GM03348 (cell line): ENCODE measurements at places on chromosomes 7 and 10.
A peak's percentile ranks its signal among the peaks of the same experiment; 100 is the strongest.

DNA sequence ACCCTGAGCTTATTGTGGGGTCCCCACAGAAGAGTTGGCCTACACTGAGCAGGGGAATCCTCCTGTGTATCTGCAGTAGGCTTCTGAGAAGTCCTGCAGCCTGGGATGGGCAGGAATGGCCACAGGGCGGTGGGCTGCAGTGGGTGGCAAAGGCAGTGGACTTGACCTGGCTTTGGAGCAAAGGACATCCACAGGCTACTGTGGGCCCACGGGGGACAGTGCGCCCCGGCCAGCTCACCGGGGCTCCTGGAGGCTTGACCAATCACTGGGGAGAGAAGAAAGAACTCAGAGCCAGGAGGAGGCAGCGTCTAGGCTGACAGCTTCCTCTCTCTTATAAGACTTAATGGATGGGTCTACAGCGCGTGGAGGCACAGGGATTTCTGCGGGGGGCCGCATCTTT, 488.8 kb upstream of the MGMT start:
- DNase-seq: no peak

DNA sequence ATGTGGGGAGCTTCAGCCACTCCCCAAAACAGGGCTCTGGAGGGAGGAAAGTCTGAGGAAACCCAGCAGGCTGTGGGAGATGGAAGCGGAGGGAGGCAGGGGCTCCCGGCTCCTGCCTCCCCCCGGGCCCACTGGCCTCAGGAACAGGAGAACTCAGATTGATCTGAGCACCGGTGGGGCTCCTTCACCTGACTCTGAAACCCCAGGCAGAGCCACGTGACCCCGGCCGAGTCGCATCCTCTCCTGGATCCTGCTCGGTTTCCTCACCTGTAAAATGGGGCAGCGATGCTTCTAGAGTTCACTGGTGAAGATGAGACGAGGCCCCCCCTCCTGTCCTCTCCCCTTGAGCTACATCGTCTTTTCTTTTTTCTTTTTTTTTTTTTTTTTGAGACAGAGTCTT, 33.6 kb downstream of the TCERG1L start:
- no peak for DNase-seq

DNA sequence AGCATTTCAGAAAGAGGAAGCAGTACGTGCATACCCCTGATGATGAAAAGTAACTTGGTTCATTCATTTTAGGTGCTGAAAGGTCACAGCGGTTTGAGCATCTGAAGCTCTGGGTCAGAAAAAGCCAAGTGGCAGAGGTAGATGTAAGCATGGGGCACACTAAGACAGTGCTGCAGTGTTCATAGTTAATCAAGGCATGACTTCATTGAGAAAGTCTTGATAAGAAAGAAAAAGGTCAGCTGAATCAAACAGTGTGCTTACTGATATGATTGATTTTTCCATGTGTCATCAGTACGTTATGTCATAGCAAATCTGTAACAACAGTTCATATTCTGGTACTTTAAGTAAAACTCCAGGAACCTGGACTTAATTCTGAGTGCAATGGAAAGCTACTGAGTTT, 107.7 kb upstream of the PCLO start:
- no peak for DNase-seq

DNA sequence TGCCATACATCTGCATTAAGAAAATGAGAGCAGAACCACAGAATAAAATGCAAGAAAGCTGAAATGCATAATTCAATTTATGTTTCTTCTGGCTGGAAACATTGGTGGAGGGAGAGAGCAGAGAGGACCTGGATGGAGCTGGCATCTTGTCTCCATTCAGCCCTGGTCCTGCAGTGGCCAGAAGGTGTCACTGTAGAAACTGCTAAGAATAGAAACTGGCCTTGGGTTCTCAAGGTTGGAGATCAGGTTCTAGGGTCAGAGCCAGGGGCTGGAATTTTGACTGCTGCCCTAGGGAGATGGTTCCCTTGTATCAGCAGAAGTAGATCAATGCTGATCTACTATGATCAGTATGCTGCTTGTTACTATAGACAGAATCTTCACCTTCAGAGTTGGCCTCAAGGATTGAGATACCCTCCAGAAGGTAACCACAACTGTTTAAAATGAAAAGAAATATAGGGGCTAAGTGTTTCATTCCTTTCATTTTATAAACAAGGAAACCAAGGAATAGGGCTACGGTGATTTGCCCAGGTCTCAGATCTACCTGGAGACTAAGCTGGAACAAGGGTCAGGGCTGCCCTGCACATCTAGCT, 13.1 kb downstream of the TAS2R41 start:
- DNase-seq: peak; percentile 31

DNA sequence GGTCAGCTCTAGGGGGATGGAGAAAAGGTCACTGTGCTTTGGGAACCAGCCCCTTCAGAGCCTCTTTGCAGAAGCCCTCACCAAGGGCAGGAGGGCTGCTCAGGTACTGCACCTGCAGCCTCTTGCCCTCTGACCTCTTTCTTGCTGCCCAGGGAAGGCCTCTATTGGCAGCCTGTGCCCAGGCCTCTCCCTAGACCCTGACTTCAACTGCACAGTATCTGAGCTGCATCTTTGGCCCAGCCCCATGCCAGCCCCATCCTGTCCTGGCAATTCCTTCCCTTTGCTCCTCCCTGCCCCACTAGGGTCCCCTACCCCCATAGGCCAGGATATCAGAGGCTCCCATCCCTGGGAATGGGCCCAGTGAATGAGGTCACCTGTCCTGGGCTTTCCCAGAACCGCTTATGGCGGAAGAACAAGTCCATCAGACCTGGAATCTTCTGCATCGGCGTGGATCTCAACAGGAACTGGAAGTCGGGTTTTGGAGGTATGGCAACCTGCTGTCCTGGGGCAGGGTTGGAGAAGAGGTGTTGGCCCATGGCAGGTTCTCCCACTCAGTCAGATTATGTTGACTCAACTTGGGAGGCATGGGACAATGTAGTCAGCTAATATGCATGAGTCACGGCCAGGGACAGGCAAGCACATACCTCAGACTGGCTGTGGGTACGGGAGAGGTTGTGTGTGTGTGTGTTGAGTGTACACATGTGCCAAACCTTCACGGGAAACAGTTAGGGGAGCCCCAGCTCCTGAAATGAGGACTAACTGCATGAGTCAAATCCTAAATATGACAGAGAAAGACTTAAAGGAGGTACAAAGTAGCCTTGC, 17.1 kb upstream of the CPA1 start:
- peak; percentile 79 for DNase-seq

- no peak for DNase-seq
These were observed 22.6 kb upstream of the PSMG3 start for GRCh38 chr7:1592299-1592871.

DNA sequence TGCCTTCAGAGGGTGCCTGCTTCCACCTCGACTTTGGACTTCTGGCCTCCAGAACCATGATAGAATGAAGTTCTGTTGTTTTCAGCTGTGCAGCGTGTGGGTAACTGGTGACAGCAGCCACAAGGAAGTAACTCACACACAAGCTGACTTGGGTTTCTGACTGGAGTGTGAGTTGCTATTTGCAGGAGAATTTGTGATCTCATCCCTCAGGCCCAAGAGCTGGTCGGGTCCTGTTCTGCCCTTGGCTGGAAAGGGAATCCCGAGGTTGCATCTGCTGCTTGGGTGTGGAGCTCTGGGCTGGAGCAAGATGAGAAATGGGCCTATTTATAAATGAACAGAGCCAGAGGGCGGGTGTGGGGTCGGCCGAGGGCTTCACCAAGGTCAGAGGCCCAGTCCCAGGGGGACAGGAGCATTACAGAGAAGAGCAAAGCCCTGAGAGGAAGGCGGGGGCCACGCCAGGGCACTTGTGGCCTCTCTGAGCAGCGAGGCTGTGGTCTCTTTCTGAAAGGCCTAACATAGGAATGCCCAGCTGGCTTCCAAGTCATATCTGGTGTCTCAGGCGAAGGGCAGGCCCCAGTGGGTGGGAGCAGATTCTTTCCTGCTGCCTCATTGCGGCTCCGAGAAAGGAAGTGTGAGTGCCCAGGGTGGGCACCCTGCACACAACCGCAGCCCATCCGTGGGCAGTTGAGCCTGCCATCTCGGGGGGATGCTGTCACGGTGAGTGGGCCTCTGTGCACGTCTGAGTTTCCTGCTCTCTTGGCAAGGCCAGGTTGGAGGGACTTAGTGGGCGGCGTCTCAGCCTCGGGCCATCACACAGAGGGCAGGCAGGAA, 26.5 kb upstream of the C10orf71 start:
- DNase-seq: peak; percentile 62

- DNase-seq: peak; percentile 2
These were observed 55.3 kb downstream of the CSGALNACT2 start for GRCh38 chr10:43193496-43194080.

DNA sequence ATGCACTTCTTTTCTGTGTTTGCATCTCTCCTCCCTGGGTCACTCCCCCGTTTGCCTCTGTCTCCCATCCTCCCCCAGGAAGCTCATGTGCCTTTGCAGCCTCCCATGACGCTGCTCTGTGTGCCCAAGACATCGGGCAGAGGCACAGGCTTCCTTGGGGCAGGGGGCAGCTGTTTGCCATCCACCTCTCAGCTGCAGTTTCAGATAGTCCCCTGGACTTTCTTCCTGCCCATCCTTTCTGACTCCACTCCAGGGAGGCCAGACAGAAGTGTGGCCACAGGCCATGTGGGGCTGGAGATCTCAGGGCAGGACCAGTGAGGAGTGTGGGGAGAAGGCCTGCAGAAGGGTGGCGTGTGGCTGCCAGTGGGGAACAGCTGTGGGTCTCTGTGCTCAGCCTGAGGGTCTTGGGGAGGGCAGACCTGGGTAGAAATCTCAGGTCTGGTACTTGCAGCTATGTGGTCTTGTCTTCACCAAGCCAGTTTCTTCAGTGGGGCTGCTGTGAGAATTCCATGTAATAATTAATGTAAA, 10.6 kb upstream of the SAMD8 start:
- DNase-seq: no peak

GRCh38 chr10:128024426-128024825, 101.8 kb downstream of the MKI67 start:
- no peak for DNase-seq

GRCh38 chr10:76037531-76038155, 606.2 kb downstream of the LRMDA start:
- DNase-seq: no peak

GRCh38 chr10:104037261-104037951, 48.3 kb downstream of the COL17A1 start:
- DNase-seq: peak; percentile 2

- DNase-seq: no peak
These were observed 61.9 kb upstream of the OPN4 start for GRCh38 chr10:86592413-86592812.

GRCh38 chr10:102501201-102502028, 1.1 kb downstream of the ACTR1A start:
- DNase-seq: no peak

DNA sequence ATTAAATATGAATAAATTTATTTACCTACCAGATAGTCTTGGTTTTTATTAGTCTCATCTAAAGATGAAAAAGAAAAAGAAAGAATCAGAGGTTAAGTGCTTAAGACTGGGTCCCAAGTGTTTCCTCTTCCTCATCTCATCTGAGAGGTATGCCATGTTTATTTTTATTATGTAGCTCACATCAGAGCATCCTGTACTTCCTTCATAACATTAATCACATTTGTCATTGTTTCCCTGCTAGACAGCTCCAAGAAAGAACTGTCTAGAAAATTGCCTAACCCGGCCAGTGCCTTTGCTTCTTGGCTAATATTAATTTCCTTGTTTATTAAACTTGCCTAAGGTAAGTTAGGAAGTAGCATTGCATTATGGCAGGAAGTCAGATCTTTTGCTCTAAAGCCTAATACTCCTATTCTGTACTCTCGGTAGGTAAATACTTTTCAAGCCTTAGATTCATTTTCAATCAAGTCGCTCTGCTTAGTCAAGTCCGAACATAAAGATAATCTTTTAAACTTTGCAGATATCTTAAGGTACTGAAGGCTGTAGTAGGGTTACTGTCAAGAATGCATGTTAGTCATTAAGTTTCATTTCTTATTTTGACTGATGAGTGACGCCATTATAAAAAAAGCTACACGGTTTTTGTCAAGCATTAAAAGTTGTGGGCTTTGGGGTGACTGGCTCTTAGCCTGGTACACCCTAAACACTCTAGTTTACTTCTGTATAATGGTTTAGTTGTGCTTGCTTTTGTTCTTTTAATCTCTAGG, 47.4 kb downstream of the ZMYND11 start:
- DNase-seq: no peak

DNA sequence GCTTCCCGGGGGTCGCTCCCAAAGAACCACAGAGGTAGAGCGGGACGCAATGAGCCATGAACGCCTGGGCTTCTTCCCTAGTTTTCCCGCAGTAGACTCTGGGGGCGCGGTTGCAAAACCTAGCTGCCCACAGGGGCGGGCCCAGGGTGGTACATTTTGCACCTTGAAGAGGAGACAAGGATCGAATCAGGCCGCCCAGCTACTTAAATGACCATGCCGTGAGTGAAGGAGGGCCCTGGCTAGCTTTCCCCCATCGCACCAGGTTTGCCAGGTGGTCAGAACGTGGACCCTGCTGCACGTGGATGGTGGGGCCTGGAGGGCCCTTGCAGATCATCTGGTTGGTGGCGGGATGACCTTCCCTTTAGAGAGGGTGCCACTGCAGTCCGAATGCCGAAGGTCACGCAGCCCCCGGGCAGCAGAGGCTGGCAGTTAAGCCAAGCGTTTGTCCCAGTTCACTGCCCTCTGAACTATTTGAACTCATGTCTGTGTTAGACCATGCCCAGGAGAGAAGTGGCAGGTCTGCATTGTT, 604 bp upstream of the SHTN1 start:
- no peak for DNase-seq

DNA sequence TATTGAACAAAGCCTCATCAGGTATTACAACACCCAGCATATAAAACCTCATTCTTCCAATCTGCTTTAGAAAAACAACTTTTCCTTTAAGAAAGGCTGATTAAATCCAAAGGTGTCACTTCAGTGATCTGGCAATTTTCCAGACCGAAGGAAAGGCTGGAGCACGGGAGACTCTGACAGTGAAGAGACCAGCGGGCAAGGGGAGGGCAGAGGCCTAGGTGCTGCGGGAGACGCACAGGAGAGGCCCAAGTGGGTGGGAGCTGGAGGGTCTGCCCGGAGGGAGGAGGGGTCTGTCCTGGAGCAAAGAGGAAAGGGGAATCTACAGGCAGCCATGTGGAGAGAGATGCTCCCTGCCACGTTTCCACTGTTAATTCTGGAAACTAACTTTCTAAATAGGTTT, 24.3 kb upstream of the PPP2R2D start:
- DNase-seq: no peak

DNA sequence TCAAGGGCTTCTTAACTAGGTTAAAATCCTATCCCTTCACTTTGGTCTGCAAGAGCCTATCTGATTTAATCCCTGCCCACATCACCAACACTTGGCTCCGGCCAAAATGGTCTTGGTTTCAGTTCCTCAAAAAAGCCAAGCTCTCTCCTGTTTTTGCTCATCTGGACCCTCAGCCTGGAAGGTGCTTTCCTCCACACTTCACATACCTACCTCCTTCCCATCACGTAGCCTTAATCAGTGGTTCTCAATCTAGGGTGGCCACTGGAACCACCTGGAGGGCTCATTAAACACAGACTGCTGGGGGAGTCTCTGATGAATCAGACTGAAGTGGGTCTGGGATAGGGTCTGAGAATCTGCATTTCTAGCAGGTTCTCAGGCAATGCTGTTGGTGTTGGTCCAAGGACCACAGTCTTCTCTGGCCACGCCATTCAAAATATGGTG, 227.0 kb upstream of the AOAH start:
- DNase-seq: no peak

GRCh38 chr7:105473163-105473562, 48.9 kb downstream of the PUS7 start:
- no peak for DNase-seq

- no peak for DNase-seq
These were observed 235.5 kb downstream of the SKIDA1 start for GRCh38 chr10:21289961-21290360.

GRCh38 chr10:51301644-51302043, 227.4 kb downstream of the PRKG1 start:
- DNase-seq: peak; percentile 27

GRCh38 chr10:61164458-61165160, 220.6 kb upstream of the RHOBTB1 start:
- DNase-seq: peak; percentile 23
